Naive thymus-derived CD4-positive, alpha-beta T cell (primary cell): ENCODE measurements at places on chromosomes 5 and 9. TPM values are rescaled to one million over a fixed set of nuclear protein-coding genes. Genes with fewer than 3 reads are reported as not detected.

The UNC5A gene
- not detected for total RNA-seq

GRCh38 chr9:17159469-17159868, 24.6 kb downstream of the CNTLN start:
- DNase-seq: no peak

The CRHBP gene
- not detected for total RNA-seq

The TTC23L gene
- total RNA-seq: 1.9 TPM

The PRRX2 gene
- total RNA-seq: 1.0 and 1.1 TPM in 2 replicates

GRCh38 chr5:22354956-22355355, 498.2 kb downstream of the CDH12 start:
- DNase-seq: no peak

The SEMA4D gene
- 352 and 389 TPM in 2 replicates for total RNA-seq

The POU5F2 gene
- total RNA-seq: 4.2 TPM

The ELOVL7 gene
- total RNA-seq: 0.29 TPM

DNA sequence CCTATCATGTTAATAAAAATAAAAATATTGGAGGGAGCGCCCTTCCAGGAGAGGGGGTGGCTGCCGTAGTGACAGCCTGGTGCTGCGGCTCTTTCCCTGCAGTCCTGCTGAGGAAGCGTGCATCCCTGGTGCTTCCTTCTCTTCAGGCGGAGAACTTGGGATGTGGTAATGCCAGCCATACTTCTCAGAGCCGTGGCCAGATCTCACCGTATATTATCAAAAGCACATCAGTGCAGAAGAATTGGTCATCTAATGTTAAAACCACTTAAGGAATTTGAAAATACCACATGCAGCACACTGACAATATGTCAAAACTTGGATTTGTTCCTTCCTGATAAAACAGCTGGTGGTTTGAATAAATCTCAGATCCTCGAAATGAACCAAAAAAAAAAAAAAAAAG, 17.7 kb downstream of the C9orf40 start:
- DNase-seq: no peak
